HFFc6 (cell line): ENCODE measurements at places on chromosomes 4 and X. TPM values are rescaled to one million over a fixed set of nuclear protein-coding genes. Genes with fewer than 3 reads are reported as not detected.
A peak's percentile ranks its signal among the peaks of the same experiment; 100 is the strongest.

DNA sequence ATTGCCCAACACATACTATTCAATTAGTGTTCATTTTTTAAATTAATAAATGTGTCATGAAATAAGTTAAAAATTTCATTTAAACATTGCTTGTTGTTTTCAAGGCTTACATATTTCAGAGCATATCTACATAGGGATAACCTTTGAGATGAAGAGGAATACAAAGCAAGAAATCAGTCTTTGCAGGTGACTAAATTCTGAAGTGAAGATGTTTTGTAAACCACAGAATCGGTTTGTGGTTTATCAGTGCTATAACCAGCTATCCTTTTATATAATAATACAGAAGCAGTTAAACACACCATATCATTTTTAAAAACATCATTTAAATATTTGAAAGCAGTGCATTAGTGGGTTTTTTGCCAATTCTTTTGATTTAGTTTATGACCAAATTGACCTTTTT is 26.9 kb downstream of the FAM241A start:
- DNase-seq, result no peak

The SLC25A31 gene
- total RNA-seq, result not detected in 3 replicates

The ANKRD50 gene
- 18.0 to 23.7 TPM (median 20.8 TPM) in 3 replicates for total RNA-seq

The ATP6AP1 gene
- 113 to 143 TPM (median 133 TPM) in 3 replicates for total RNA-seq

DNA sequence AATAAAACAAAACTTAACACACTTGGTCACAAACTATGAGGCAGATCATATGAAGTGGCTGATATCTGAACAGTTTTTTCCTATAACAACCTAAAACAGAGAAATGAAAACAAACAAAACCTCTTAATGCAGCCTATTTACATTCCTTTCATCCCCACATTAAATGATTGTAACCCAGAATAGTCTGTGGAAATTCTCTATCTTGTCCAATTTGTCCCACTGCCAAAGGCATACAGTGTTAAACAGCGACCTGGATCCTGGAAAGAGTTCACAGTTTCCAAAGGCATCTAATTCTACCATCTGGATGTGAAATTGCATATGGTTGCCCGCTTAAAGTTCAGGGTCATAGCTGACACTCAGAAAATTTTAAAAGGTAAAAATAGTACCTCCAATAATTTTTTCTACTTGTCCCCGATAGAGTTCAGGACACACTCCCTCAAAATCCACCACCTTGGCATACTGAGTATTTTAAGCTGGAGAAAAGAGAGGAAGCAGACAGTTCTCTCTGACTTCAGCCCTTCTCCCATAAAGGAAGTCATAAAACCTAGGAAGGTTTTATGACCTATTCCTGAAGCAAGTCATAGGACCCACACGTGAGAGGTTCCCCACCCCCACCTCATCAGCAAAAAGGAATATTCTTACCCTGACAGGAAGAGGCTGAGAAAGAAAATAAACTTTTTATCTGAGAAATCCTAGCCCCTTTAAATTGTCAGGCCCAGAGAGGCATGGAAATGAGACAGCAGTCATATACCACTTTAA is 270.2 kb downstream of the PAPSS1 start:
- DNase-seq, result no peak

- no peak for DNase-seq
Observed at GRCh38 chrX:37993837-37994619, 12.3 kb upstream of the SYTL5 start.

DNA sequence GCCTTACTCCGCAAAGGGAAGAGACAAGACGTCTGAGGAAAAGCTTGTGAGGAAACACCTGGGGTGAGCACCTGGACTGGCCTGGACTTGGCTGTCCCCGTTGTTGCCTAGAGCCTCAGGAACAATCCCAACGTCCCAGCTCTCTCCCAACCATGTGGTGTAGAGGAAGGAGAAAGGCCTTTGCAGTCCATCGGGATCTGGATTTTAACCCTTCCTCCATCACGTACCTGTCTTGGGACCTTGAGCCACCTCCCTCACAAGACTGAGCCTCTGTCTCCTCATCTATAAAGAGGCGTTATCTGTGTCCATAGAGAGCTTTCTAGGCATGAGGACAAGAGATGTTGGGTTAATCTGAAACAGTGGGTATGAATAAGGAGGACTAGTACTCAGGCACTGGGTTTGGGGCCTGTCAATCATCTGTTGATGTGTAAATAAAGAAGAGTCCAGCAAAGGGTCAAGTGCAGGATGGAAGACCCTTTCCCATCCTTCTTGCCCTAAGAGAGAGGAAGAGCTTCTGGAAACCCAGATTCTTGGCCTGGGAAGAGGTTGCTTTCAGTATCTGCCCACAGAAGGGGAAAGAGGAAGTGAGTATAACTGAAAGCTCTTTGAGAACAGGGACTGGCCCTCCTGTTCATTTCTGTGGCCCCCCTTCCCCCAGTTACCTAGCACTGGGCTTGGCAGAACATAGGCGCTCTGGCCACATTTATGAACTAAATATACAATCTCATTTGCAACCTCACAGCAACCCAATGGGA is 137.1 kb downstream of the PJA1 start:
- DNase-seq, result no peak

DNA sequence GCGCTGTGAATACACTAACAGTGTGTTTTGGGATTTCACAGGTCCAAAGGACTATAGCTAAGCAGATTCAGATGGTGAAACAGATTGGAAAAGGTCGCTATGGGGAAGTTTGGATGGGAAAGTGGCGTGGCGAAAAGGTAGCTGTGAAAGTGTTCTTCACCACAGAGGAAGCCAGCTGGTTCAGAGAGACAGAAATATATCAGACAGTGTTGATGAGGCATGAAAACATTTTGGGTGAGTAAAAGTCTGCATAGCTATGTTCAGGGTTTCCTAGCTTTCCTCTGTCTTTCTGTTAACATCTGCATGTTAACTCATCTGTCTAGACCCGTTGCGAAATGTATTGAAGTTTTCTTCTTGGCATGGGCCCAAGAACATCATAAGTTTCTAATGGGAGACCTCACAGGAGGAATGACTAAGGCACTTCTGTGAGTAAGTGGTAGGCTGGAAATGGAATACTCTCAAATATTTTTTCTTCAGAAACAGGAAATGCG is 372.1 kb downstream of the BMPR1B start:
- peak; percentile 97 for DNase-seq

DNA sequence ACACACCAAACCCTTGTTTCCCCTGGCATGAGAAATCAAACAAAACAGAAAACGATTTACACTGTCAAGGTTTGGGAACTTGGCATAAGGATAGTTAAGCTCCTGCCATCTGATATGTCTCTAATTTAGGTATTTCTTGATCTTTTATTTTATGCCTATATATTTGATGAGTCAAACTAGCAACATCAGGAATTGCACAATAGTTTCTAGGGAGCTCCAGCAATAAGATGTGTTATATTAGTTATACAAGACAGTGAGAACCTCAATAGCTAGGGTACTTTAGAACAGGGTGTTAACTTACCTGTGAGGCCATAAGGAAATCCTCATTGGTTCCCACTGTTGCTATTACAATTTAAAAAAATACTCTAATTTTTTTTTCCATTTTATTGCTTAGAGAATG is 474.2 kb downstream of the GBA3 start:
- DNase-seq, result no peak

DNA sequence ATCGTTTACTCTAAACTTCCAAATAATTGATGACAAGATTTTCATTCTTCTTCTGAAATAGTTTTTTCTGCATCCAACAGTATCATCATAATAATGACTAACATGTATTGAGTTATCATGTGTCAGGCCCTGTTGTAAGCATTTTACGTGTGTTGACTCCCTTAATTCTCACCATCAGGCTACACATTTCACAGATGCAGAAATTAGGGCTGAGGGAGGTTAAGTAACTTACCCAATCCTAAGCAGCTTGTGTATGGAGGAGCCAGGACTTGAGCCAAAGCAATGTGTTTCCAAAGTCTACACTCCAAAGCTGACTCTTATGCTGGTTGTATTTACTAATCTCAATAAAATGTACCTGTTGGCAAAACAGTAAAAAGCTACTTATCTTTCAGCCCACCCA is 11.2 kb upstream of the KDR start:
- no peak for DNase-seq

- DNase-seq, result no peak
Observed at GRCh38 chr4:104756837-104757236, 262.1 kb upstream of the CXXC4 start.

The CCKAR gene
- total RNA-seq, result not detected in 2 replicates

The DMD gene
- 5.5 and 5.9 TPM in 2 replicates for total RNA-seq

DNA sequence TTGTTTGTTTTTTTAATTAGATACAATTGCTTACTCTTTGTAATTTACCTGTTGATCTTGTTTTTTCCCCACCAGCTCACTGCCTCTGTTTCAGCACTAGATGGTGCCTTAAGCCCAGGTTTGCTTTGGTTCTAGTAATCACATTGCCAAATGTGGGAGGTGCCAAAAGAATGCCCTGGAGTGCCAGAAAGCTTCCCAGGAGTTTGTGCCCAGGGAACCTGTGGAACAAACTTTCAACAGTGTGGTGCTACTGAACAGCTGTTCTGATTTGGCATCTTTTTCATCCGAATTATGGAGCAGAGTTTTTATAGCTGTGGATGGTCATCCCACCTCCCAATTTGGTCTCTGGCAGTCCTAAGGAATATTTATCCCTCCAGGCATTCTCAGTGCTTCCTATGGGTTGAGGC is 1000.7 kb downstream of the STIM2 start:
- DNase-seq, result peak; percentile 87

DNA sequence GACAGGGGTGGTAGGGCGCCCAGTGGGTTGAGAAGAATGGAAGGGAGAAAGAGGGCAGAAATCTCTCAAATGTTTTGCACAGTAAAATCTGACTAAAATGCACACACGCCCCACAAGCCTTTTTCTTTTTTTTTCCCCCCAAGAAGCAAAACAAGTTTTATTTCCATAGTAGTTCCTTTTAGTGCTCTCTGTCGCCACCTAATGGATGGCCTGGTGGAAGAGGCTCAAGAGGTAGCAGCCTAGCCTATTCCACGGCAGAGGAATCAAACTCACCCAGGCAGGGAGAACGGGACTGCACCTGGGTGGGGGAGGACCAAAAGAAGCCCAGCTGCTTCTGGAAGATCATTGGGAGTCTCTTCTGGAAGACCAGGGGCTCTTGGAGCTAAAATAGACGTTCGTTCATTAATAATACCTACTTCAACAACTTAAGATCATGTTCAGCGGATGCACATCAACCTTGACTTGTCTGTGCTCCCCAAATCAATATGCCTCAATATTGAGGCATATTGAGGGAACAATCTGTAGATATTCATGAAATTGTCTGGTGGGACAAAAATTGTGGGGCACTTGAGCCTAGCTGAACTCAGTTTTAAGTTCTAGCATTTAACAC is 31.6 kb upstream of the IRAK1 start:
- DNase-seq, result peak; percentile 28

- no peak for DNase-seq
Observed at GRCh38 chrX:18661273-18661672, 10.6 kb downstream of the RS1 start.

- no peak for DNase-seq
Observed at GRCh38 chr4:159178151-159178546, 75.3 kb downstream of the RAPGEF2 start.

DNA sequence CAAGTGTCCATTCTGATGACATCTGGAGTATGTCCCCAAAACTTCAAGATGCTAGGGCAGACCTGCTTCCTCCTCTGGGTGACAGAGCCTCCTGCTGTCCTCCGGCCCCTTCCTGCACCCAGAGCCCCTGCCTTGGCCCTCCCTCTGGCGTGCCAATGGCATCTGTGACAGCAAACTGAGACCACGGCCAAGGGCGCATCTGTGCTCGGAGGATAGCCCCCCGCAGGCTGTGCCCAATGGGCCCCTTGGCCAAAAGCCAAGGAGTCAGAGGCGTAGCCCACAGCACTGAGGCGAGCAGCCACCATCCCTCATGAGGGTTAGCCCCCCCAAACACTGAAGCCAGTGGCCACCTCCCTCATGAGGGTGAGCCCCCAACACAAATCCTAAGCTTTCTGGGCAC is 7.9 kb downstream of the LRPAP1 start:
- no peak for DNase-seq

DNA sequence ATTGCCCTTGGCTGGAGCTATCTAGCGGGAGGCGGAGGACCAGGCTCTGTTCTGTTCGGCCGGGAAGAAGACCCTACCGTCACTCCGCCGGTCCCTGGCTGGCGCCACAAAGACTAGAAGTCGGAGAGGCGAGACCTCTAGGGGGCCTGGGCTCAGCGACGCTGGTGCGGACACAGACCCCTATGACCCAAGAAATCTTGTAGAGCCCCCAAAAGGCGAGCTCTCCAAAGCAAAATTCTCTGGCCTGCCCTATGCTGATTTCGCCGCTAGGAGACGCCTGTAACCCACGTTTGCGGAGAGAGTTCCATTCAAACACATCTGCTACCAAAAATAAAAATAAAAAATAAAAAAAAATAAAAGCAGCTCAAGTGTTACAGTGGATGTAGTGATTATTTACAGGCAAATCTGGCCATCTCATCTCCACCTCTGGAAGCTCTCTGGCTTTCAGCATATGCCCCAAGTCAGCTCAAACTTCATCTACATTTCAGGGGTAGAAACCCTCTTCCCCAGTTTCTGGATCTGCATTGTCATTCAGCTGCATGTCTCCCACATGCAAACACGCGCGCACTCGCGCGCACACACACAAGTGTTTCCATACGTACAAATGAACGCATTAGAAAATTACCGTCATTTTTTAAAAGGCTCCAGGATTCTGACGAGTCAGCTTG is 2.4 kb upstream of the PCDH10 start:
- peak; percentile 57 for DNase-seq

The PCDH7 gene
- 0.77 to 1.1 TPM in 2 of 3 replicates, not detected in the other for total RNA-seq

DNA sequence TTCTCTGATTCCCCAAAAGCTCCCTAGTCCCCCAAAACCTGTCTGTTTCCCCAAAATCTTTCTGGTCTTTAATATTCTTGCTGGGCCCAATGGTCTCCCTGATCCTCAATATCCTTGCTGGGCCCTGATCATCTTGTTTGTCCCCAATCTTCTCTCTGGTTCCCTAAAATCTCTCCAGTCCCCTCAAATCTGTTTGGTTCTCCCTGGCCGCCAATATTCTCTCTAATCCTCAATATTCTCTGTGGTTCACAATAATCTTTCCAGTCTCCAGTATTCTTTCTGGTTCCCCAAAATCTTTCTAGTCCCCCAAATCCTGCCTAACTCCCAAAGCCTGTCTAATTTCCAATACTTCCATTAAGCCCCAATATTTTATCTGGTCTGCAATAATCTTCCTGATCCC is 18.5 kb downstream of the P2RY8 start:
- no peak for DNase-seq

- DNase-seq, result no peak
Observed at GRCh38 chr4:94219402-94219801, 11.7 kb downstream of the SMARCAD1 start.

The MAGED2 gene
- 194 to 248 TPM (median 219 TPM) in 3 replicates for total RNA-seq

DNA sequence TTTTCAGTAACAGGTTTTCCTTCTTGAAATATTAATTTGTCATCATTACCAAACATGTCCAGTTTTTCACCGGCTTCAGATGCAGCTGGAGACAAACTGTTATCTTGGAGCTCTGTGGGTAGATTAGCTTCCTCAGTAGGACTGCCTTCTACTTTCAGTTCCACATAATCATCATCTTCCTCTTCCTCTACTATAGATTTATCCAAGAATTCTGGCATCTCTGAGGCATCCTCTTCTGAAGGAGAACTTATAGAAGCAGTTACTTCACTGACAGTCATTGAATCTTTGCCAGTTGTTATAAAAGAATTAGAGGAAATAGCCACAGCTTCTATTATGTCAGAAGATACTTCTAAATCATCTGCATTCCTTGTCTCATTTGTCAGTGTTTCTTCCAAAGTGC is 162.9 kb downstream of the LRBA start:
- DNase-seq, result peak; percentile 9

- no peak for DNase-seq
Observed at GRCh38 chr4:79993476-79993875, 79.6 kb downstream of the ANTXR2 start.

The PRICKLE3 gene
- total RNA-seq, result 8.0 to 9.9 TPM (median 8.3 TPM) in 3 replicates
